Stimulated activated naive CD8-positive, alpha-beta T cell treated with anti-CD3 and anti-CD28 coated beads, Interleukin-15, amount 100 ng/mL, for 72 hours (primary cell): ENCODE measurements at places on chromosomes 16 and 17.

DNA sequence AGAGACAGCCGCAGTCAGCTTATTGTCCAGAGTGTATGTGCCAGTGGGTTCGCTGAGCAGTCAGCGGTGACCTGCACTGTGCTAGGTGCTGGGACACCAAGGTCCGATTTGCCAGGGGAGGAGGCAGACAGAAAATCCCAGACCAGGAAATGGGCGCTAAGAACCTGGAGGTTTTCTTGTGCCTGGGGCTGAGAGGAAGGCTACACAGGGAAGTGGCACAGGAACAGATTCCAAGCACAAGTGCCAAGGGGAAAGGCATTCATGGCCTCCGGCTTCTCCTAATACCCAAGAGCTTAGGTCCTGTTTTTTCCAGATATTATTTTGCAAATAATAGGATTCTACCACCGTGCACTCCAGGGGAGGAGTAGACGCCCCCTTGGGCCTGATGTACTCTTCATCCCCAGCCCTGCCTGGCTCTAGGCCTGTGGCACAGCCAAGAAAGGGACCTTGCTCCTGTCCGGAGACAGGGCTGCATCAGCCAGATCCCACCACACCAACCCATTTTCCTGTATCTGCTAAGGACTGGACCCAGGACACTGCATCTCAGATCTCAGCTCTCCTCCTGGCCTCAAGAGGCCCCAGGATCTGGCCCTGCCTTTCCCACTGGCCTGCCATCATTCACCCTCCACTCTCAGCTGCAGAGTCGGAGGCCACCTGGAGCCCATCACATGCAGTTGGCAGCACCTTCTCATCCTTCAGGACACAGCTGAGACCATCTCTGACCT is 187.2 kb downstream of the NTN1 start:
- DNase-seq = no peak

DNA sequence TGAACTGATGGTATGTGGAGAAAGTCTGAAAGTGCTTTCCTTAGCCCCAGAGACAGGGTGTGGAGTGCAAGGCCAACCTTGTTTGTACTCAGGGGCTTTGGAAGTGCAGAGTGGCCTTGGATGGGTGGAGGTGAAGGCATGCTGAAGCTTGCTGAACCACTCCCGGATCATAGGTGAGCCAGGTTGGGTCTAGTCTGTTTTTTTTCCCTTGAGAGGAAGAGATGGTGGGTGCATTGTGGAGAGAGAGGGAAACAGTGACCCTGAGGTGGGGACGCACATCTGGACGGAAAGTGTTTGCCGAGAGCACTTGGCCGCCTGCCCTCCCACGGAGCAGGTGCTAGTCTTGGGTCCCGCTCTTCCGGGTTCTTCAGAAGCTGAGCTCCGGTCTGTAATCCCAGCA is 12.5 kb downstream of the ABAT start:
- no peak for DNase-seq

GRCh38 chr17:19371259-19372010 is 6.9 kb upstream of the MAPK7 start:
- no peak for DNase-seq

DNA sequence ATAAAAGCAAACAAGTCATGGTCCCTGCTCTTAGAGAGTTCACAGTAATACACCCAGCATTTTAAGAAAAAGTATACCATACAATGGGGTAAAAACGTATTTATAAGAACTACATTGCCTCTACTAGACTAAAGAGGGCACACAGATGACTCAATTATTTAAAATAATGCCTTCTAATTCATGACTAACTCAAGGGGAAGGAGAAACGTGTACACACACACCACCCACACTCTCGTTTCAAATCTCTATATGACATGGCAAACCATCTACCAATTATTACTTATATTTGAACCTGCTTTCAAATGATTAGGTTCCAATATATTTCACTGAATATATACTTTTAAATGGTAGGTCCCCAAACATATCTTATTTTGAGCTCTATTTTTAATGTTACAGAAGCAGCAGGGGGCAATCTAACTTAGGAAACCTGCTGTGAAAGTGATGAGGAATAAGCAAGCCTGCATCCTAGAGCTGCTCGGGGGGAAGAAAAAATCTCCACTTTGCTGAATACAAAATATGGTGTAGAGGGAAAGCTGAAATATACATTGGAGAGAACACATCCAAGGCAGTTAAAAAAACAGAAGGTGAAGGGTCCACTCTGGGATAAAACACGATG is 232.4 kb upstream of the PSMD7 start:
- DNase-seq = no peak

DNA sequence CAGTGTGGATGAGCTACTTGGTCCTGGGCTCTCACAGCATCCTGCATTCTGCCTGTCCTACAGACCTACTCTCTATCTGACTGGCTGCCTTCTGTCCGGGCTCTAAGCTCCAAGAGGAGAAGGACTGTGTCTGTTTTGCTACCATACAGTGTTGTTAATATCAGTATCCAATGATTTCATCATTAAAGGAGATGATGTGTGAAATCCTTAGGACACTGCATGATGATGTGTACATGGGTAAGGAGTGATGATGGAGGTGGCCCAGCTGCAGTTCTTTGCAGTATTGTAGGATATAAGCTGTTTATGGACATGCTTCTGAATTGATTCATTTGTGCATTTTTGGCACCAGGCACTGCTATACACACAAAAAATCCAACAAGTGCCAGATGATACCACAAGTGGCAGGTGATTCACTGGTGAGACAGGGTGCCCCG is 536.9 kb upstream of the CDH11 start:
- no peak for DNase-seq

- DNase-seq = no peak
These were observed 171.0 kb downstream of the KATNIP start for GRCh38 chr16:27720731-27721530.

- no peak for DNase-seq
These were observed 49.2 kb downstream of the CRISPLD2 start for GRCh38 chr16:84868829-84869472.

- no peak for DNase-seq
These were observed 21.3 kb downstream of the MIEF2 start for GRCh38 chr17:18281788-18282187.
